Fibroblast of lung (primary cell): ENCODE measurements at places on chromosomes 13 and 19. TPM values are rescaled to one million over a fixed set of nuclear protein-coding genes. Genes with fewer than 3 reads are reported as not detected.

DNA sequence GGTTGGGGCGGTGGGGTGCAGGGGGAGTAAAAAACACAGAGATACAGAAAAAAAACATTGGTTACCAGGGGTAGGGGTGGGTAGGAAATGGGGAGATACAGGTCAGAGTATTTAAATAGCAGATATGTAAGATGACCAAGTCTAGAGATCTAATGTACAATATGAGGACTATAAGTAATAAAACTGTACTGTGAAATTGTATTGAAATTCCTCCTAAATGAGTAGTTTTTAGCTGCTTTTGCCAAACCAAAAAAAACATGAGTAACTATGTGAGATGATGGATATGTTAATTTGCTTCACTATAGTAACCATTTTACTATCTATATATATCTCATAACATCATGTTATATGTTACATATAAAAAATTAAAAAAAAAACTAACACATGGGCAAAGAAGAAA lies 29.6 kb downstream of the VWA8 start:
- no peaks in the 10 kb centered on the region for H3K27me3 ChIP-seq
- H3K27ac ChIP-seq, result no peak overlapping the region
- no peaks in the 10 kb centered on the region for H3K36me3 ChIP-seq
- peak; percentile 49 for DNase-seq
- no peak overlapping the region for H3K4me3 ChIP-seq
- H3K4me1 ChIP-seq, result no peaks in the 10 kb centered on the region

Gene ZNF625
- polyA plus RNA-seq, result 3.1 and 3.7 TPM in 2 replicates

GRCh38 chr19:55632463-55632834 lies 8.1 kb upstream of the ZNF784 start:
- H3K4me3 ChIP-seq, result no peak overlapping the region
- peaks cover 6% of the 10 kb centered on the region for H3K4me1 ChIP-seq
- peaks cover under 1% of the 10 kb centered on the region for H3K36me3 ChIP-seq
- DNase-seq, result peak; percentile 90
- no peaks in the 10 kb centered on the region for H3K27me3 ChIP-seq

GRCh38 chr13:91169321-91170050 lies 178.0 kb upstream of the MIR17HG start:
- H3K27ac ChIP-seq, result no peak overlapping the region
- DNase-seq, result no peak
- no peak overlapping the region for H3K4me3 ChIP-seq
- no peaks in the 10 kb centered on the region for H3K36me3 ChIP-seq
- no peaks in the 10 kb centered on the region for H3K4me1 ChIP-seq

DNA sequence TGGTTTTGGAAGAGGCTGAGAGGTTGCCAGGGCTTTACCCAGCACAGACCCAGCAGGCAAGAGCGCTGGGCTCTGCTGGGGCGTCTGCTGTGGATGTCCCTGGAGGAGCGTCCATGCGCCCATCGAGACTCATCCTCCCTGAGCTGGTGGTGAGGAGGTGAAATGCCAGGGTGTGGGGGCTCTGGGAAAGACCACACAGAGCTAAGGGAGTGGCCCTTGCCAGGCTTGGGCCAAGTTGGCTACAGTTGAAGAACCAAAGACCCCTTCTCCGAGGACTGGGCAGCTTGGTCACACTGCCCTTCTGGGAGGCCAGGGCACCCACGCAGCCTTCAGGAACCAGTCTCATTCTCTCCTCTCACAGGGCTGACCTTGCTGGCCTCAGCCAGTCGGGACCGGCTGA lies 24.6 kb upstream of the OVOL3 start:
- H3K4me1 ChIP-seq, result no peaks in the 10 kb centered on the region
- H3K4me3 ChIP-seq, result no peak overlapping the region
- H3K36me3 ChIP-seq, result peaks cover 22% of the 10 kb centered on the region
- H3K27ac ChIP-seq, result no peak overlapping the region

DNA sequence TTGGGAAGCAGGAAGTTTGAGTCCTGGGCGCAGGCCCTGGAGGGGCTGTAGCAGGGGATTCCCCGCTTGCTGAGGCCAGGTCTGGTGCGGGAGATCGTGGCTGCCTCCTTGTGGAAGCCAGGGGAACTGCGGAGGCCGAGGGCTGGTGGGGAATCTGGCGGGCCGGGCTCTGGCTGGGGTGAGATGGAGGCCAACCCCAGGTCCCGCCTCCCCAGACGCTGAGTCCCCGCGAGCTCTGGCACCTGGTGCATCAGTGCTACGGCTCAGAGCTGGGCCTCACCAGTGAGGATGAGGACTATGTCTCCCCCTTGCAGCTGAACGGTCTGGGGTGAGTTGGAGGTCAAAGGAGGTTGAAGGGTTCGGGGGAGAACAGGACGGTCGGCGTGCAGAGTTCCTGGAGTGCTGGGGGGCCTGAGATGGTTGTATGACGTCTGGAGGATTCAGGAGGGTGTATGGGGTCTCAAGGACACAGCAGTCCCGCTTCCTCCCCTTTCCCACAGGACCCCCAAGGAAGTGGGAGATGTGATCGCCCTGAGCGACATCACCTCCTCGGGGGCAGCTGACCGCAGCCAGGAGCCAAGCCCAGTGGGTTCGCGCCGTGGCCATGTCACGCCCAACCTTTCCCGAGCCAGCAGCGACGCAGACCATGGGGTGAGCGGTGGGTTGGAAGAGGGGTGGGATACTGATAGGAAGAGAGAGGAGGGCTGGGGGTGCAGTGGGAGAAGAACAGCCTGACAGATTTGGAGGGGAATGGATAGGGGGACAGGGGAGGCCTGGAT lies 13.1 kb downstream of the GRAMD1A start:
- H3K4me1 ChIP-seq, result peaks cover 3% of the 10 kb centered on the region
- peak; percentile 47 for DNase-seq
- H3K27ac ChIP-seq, result peak overlapping the region; percentile 14
- H3K36me3 ChIP-seq, result peaks cover 32% of the 10 kb centered on the region

GRCh38 chr13:81223778-81224177 lies 882.9 kb upstream of the SPRY2 start:
- no peak overlapping the region for H3K4me3 ChIP-seq
- H3K27me3 ChIP-seq, result no peaks in the 10 kb centered on the region
- no peak overlapping the region for H3K27ac ChIP-seq
- no peaks in the 10 kb centered on the region for H3K36me3 ChIP-seq
- H3K4me1 ChIP-seq, result no peaks in the 10 kb centered on the region

- no peak for DNase-seq
- H3K27ac ChIP-seq, result no peak overlapping the region
- H3K27me3 ChIP-seq, result no peaks in the 10 kb centered on the region
- peaks cover 5% of the 10 kb centered on the region for H3K4me1 ChIP-seq
- H3K36me3 ChIP-seq, result peaks cover 5% of the 10 kb centered on the region
These were observed 41.3 kb downstream of the ARHGEF7 start for GRCh38 chr13:111156421-111156820.
